ENCODE measurements at places on chromosomes 11 and 22.

DNA sequence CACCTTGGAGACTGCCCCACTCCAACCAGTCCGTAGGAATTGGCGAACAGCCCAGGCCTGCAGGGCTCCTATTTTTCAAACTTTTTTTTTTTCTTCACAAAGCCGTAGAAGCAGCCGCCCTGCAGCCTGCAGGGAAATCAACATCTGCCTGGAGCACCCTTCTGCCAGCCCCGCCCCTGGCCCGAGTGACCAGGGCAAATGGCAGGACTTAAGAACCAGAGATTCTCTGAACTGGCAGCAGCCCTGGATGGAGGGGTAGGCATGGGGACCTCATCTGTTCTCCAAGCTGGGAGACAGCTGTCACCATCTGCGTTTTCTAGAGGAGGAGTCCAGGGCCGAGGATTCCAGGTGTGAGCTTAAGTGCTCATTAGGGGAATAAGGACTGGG lies 5.6 kb downstream of the SCN2B start:
- no peak for DNase-seq

- DNase-seq = no peak
These were observed 14.6 kb downstream of the MS4A18 start for GRCh38 chr11:60739114-60739513.

GRCh38 chr11:57239348-57239747 lies 2.3 kb upstream of the APLNR start:
- no peak for DNase-seq

DNA sequence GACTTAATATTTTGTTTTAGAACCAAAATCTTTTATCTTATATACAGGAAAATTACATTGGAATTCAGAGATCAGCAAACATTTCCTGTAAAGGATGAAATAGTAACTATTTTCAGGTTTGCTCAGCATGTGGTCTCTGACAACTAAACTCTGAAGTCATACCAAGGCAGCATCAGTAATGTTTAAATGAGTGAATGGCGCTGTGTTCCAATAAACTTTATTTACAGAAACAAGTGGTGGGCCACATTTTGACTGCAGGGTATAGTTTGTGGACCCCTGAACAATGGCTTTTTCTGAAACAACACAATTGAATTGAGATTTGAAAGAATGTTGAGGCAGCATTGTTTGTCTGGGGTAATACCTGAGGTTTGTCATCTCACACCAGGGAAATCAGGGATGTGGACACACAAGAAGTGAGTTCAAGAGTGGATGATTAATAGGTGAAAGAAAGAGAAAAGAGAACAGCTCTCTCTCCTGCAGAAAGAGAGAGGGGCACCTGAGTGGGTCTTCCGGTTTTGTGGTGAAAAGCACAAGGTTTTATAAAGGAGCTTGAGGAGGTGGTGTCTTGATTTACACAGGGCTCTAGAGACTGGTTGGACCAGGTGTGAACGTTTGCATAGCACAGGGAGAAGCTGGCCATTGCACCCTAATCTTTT lies 113.5 kb upstream of the VPREB1 start:
- no peak for DNase-seq

GRCh38 chr11:16395601-16396000 lies 39.3 kb upstream of the SOX6 start:
- DNase-seq = no peak

GRCh38 chr11:114847306-114847975 lies 169.1 kb downstream of the NXPE2 start:
- DNase-seq = no peak

GRCh38 chr22:43185860-43186261 lies 1.1 kb downstream of the TTLL12 start:
- no peak for DNase-seq

GRCh38 chr11:131819865-131820264 lies 449.4 kb downstream of the NTM start:
- DNase-seq = no peak

- DNase-seq = no peak
These were observed 6.5 kb downstream of the PTDSS2 start for GRCh38 chr11:456533-456932.

- no peak for DNase-seq
These were observed 59.5 kb upstream of the WNT11 start for GRCh38 chr11:76265771-76266241.

GRCh38 chr22:40951795-40952605 lies 822 bp downstream of the RBX1 start:
- DNase-seq = peak; percentile 10

GRCh38 chr22:28112548-28113043 lies 193.5 kb upstream of the PITPNB start:
- DNase-seq = peak; percentile 11

GRCh38 chr11:126277780-126278179 lies 5.1 kb upstream of the TIRAP start:
- no peak for DNase-seq

- peak; percentile 33 for DNase-seq
These were observed 102.6 kb downstream of the RELT start for GRCh38 chr11:73478737-73479347.

DNA sequence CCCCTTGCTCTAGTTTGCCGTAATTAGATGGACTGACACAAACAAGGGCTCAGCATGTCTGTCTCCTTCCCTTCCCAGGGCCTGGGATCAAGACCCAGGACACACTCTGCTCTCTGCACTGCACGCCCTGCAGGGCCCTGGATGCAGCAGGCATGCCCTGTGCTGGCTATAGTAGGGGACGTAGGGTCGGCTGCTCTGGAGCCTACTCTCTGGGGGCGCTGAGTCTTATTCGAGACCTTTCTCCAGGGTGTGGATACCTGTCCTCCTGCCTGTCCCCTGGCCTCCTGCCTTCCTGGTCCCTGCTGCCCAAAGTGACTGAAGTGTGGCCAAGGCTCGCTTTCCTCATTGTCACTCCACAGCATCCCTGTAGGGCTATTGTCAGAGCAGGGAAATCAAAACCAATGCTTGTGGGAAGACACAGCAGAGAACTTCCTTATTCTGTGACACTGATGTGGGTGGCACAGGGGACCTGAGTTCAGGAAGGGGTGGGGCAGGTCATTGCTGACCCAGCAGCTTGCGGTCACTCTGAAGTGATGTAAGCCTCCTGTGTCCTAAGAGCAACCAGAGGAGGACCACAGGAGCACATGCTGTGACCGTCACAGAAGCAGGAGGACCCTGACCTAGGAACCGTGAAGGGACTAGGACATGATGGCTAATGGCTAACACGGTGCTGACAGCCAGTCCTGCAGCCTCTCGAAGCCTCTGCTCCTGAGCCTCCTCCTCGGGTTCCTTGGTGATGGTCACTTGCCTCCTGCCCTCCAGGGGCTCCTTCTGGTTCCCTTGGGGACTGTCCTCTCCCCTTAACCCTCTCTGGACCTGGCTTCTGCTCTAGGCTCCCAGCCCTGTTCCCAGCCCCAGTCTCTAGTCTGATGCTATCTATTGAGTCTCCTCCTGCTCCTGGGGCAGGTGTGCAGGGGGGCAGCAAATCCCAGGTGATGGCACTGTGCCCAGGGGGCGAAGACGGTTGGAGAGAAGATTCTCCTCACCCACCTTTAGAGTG lies 10.3 kb downstream of the APOBEC3A start:
- peak; percentile 51 for DNase-seq

- no peak for DNase-seq
These were observed 10.1 kb downstream of the COA4 start for GRCh38 chr11:73866586-73866996.

- DNase-seq = no peak
These were observed 1.2 kb downstream of the MS4A4E start for GRCh38 chr11:60241786-60242185.

Data from Ammon's horn (tissue), 1 donor.